Aorta (tissue), 5 donors: ENCODE measurements at places on chromosomes 2 and 18.

DNA sequence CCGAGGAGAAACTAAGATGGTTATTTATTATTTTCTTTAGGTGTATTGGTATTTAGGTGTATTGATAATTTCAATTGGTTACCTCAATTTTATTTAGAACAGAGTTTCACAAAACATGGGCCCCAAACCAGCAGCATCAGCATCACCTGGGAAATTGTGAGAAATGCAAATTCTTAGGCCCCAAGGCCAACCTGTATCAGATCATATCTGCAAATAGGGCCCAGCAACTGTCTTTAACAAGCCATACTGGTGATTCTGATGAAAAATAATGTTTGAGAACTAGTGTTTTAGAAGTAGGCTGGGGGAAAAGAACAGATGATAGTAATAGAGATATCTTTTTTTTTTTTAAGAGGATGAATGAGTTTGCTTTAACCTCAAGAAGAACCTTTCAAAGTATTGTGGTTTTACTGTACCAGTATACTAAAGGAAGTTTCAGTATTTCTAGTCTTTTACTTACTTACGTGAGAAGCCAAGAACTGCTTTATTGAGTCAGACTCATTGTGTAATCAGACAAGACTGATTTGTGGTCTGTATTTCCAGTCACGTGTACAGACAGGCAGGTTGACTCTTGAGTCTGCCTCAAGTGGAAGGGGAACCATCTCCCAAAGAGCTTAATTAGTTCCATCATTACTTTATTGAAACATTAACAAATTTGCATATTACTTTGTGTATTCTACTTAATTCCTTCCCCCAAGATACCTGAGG lies 60.4 kb upstream of the GAREM1 start:
- no peak for DNase-seq

GRCh38 chr2:47089083-47089464 lies 66.0 kb downstream of the STPG4 start:
- no peak for DNase-seq

DNA sequence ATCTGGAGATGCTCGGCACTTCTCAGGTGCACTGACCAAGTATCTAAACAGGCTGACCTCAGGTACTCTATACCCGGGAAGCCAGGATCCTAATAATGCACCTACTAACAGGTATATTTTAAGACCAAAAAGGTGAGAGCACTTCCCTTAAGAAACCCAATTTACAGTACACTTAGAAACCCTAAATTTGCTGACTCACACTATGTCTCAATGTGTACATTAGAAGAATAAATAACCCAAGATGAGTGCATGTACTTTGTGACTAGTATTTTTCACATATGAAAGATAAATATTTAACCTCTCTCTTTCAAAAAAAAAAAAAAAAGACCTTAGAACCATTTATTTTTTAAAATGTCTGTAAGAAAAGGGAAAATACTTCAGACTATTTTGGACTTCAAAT lies 118.8 kb downstream of the ZNF516 start:
- DNase-seq, result no peak

DNA sequence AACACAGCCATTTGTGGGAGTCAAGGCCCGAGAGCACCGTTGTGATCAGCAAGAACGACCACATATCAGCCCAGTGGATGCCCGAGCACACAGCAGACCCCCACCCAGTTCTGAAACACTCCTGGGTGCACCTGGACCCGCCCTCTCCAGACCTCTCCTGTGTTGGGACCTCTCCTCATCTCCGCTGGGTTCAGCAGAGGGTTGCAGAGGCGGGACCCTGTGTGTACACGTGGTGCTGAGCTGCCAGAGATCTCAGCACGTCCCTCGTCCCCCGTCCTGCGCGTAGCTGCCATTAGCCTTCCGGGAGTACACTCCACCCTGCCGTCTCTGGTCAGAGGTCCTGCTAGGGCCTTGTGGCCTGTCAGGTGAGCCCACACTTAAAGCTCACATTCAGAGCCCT lies 51.7 kb downstream of the ADI1 start:
- DNase-seq, result peak; percentile 17

- DNase-seq, result no peak
These were observed 565.4 kb downstream of the IRS1 start for GRCh38 chr2:226234187-226234586.

- DNase-seq, result no peak
These were observed 33.0 kb downstream of the CMPK2 start for GRCh38 chr2:6832596-6833299.

DNA sequence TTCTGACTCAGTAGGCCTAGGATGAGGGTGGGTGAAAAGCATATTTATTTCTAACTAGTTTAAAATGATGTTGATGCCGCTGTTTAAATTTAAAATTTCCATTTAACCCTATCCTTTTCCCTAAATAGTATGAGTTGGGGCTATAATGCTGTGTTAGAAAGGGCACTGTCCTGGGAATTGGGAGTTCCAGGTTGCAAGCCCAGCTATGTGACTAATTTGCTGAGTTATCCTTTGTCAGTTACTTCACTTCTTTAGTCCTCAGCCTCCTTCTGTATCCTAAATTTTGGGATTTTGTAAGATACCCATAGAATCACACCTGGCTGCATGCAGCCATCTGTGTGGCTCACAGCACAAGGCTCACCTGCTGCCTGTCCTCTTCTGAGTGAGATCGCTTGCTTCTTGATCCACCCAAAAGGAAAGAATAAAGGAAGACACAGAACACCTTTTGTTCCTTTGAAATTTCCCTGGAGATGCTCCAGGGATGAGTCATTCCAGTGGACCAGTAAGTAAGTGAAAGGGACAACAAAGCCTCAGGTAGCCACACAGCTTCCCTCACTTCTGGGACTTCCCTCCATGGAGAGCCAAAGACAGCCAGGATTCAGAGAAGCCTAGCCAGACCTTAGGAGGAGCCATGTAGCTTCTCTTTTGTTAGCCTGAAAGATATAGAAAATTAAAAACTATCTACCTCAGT lies 97.2 kb downstream of the DTNA start:
- no peak for DNase-seq
